ENCODE measurements at places on chromosomes 1 and 21.

GRCh38 chr1:225733254-225733653 lies 44.4 kb upstream of the SRP9 start:
- DNase-seq: no peak

GRCh38 chr1:193019442-193020026 lies 39.6 kb downstream of the UCHL5 start:
- no peak for DNase-seq

DNA sequence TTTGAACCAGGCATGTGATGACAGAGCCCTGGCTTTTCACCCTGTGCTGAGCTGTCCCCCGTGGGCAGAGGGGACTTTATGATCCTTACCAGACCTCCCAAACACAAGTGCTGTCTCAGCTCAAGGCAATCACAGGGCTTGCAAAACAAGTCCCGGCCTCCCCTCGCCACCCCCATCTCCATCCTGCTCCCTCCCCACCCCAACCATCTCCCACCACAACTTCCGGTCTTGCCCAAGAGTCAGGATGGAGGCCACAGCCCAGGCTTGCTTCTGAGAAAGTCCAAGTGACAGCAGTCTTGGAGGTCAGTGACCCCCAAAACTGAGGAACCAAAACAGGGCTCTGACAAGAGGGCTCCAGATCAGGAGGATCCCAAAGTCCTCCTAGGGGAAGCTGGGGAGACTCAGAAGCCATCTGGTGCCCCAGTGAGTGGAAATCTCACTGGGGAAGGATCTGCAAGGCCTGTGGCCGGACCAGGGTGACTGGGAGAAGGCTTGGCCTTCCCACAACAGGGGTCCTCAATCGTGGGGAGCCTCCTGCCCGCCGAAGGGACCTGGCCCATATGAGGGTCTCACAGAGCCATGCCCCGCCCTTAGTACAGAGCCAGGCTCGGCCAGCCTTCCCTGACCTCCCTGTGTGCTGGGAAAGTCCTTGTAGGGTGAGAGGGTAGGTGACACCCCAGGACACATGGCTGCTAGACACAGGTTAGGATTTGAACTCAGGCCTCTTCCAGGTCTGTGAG lies 4.5 kb upstream of the SDC3 start:
- no peak for DNase-seq

DNA sequence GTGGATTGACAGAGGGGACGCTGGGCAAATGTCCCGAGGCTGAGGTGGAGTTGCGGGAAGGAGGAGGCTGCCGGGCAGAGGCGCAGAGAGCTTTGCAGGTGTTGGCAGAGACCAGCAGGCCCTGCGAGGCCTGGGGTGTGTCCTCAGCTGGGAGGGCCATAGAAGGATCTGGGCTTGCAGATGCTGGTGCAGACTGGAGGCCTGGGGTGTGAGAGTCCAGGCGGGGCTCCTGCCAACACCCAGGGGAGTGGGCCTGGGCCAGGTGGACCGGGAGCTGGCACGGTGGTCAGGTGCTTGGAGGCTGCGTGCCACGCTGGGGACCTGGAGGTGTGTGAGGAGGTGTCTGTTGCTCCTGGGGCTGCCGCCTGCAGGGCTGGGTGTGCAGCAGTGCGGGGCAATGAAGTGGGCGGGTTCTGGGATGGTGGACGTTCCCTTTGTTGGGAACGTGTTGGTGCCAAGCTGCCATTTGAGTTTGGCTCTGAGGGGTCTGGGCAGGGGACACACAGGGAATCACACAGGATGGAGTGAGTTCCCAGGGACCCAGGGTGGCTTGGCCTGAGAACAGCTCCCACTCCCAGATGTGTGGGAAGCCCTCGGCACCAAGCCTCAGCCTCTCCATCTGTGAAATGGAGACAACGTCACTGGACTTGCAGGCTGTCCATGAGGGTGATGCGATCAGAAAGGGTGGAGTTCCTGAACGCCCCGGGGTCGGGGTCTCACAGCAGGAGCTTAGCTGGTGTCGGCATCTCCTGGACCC lies 39.9 kb upstream of the POFUT2 start:
- DNase-seq: no peak

DNA sequence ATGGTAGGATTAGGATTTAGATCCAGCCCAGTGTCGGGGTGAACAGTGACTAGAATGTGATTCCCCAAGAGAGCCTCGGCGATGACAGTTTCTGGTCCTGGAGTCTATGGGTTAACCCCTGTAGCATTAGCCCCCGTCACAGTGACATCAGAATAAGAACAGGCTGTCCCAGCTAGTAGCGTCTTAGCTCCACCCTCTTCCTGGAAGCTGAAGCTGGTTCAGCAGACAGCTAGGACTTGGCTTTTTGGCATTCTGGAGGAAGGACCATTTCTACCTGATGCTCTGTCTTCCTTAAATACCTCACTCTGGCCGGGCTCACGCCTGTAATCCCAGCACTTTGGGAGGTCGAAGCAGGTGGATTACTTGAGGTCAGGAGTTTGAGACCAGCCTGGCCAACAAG lies 5.0 kb downstream of the NDUFS2 start:
- no peak for DNase-seq

GRCh38 chr1:13728091-13728715 lies 28.2 kb downstream of the PRDM2 start:
- DNase-seq: no peak

DNA sequence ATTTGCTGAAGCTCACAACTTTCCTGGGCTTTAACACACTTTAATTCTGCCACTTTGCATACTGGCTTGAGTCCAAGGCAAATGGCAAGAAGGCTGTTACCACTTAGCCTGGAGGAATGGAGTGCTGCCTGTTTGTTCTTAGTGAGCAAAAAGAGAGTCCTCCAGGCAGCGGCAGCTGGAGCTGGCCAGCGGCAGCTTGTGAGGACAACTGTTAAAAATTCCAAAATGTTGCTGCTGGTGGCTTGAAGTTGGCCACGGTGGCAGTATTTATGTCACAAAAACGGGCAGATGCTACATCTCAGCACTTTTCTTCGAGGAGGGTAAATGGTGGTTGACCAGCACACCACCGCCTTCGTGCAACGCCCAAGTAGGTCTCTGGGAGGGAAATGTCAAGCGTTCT lies 27.3 kb downstream of the STPG1 start:
- DNase-seq: no peak

DNA sequence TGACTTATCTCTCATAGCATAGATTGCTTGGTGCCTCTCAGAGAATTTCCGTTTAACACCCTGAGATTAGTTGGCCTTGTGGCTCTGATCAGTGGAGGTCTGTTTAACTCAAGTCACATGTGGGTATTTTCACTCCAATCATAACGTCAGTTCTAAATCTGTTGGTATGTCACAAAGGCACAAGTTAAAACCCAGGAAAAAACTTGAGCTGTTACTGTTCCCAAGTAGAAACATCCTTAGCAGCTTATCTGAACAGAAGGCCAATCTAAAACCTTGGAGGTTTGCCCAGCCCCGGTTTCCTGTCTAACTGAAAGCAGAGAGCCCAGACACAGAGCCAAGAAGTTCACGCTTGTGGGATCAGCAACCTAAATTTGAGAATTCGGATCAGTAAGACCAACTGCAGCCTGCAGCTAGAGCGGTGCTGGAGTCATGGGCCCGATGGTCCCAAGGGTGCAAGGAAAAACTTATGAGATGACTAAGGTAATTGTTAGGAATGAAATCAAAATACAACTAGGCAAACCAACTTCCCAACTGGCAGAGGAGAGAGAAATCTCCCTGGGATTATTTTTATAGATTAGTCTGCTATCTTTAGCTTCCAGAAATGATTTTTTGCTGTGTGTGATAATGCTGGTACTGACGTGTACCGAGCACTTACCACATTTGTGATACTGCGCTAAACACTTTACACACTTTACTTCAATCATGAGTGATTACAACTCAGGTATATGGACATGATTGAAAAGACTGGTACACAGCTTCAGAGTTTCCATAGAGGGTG lies 90.2 kb upstream of the C1orf21 start:
- DNase-seq: no peak

DNA sequence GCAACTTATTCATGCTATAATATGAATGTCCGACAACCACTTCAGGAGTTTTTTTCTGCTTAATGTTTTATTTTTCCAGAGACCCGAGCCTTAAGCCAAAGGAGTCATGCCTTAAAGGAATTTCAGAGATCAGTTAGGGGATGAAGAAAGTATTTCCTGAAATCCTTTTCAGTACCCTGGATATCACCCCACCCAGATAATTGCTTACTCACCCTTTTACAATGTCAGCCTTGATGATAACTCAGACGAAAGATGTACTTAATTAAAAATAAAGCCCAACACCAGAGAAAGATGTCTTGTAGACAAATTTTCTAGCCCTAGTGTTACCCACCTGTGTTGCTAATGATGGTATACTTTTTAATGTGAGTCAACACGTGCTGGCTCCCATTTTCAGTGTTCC lies 124.1 kb downstream of the XCL2 start:
- DNase-seq: no peak

- no peak for DNase-seq
Observed at GRCh38 chr1:185207980-185208602, 51.1 kb downstream of the SWT1 start.

DNA sequence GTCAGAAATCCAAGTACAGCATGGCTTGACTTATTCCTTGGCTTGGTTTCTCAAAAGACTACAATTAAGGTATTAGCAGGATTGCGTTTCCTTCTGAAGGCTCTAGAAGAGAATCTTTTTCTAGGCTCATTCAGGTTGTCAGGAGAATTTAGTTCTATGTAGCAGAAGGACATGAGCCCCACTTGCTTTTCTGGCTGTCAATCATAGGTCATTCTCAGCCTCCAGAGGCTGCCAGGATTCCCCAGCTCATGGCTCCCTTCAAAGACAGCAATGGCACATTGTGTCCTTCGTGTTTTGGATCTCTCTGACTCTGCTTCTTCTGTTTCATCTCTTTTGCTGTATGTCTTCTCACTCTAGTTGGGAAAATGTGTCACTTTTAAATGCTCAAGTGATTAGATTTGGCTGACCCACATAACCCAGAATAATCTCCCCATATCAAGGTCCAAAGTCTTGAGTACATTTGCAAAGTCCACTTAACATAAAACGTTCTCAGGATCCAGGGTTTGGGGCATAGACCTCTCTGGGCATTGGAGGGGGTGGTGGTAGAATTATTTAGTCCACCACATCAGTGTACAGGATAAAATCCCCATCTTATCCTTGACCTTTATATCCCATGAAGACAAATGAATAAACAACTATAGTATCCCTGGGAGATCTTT lies 126.7 kb upstream of the BCL9 start:
- no peak for DNase-seq

DNA sequence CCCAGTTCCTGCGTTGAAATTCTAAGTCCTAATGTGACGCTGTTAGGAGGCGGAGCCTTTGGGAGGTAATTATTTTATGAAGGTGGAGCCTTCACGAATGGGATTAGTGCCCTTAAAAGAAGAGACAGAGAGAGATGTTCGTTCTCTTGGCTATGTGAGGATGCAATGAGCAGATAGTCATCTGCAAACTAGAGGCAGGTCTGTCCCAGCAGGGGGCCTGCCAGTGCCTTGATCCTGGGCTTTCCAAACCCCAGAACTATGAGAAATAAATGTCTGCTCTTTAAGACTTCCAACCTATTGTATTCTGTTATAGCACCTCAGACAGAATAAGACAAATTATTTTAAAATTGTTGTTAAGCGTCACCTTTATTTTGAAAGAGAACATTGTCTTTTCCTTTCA lies 123.1 kb upstream of the KCNJ6 start:
- DNase-seq: no peak

DNA sequence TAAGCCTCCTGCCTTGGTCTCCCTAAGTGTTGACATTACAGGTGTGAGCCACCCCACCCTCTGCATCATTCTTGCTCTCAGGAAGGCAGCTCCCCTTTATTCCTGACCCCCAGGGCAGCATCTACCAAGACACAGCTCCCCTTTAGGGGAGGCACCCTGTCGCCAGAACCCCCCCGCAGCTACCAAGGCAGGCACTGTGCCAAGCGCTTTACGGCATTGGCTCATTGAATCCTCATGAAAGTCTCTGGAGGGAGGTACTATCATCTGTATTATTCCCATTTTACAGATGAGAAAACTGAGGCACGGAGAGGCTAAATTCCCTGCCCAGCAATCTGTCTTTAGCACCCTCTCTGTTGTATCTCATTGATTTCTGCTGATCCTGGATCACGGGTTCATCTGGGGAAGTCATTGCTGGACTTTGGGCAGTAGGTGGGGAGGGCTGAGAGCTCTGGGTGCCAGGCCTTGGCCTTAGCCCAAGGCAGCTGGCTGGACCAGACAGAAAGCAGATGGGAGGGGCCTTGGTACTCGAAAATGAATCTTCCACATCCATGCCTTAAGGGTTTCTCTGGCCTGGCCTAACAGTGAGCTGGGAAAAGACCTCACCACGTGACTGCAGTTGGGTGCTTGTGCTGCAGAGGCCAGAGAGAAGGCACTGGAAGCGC lies 5.9 kb downstream of the PLOD1 start:
- DNase-seq: no peak

DNA sequence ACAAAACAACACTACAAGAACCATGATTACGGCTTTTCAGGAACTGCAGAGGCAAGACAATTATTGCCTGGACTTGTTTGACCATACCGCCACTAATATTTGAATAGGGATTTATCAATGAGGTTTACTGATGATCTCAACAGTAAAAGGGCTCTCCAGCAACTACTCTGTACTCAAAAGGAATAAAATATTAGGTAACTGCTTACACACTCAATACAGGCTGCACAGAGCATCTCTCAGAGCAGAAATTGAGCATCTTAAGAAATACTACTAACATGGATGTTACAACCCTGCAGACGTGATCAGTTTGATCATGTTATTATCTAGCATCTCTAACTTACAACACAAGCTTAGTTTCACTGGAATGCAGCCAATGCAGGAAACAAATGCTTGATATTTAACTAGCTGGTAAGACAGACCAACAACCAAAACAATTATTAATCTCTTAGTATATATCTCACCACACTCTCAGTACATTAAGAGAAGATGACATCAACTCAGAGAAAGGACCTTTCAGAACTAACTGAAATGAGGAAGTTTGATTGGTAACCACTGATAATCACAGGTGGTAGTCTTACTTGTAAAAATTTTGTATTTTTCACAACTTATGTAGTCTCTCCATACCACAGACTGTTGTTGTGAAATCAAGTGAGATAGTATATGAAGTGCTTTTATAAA lies 52.2 kb downstream of the PUM1 start:
- DNase-seq: no peak

GRCh38 chr1:221053889-221054288 lies 174.6 kb downstream of the HLX start:
- no peak for DNase-seq

GRCh38 chr1:67060811-67061218 lies 6.9 kb upstream of the SLC35D1 start:
- no peak for DNase-seq

GRCh38 chr1:229507502-229507901 lies 639 bp downstream of the NUP133 start:
- no peak for DNase-seq

DNA sequence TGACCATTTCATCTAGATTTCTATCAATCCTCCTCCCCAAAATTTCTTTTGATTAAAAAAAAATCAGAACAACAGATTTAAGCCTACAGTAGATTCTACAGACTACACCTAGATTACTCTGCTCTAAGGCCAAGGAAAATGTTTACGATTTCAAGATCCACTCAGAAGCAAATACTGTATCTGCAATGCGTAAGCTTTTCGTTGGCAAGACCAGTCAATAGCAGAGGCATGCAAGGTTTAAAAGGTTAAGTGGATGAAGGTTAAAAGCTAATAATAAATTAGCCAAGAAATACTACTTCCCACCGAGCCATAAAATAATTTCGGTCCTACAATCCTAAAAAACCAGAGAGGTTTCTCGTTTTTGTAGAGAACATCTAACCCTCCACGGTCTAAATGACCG lies 1.3 kb downstream of the CLSTN1 start:
- DNase-seq: no peak

Data from NCI-H187 treated with DMSO at 0.1 percent for 48 hours (cell line).